ENCODE measurements at places on chromosomes 1 and 21. TPM values are rescaled to one million over a fixed set of nuclear protein-coding genes. Genes with fewer than 3 reads are reported as not detected.

ZYG11A gene
- 1.3 TPM for total RNA-seq

TRIM17 gene
- not detected for total RNA-seq

RGS16 gene
- total RNA-seq, result not detected

LAMB3 gene
- 3.1 TPM for total RNA-seq

DCST1 gene
- total RNA-seq, result not detected

FHL3 gene
- 58.7 TPM for total RNA-seq

PLCH2 gene
- total RNA-seq, result 0.32 TPM

KRTAP13-2 gene
- not detected for total RNA-seq

RWDD3 gene
- 12.1 TPM for total RNA-seq

BTBD19 gene
- 69.9 TPM for total RNA-seq

ERICH3 gene
- not detected for total RNA-seq

HAO2 gene
- total RNA-seq, result not detected

INTS7 gene
- 18.1 TPM for total RNA-seq

CACNA1S gene
- not detected for total RNA-seq

MYOM3 gene
- total RNA-seq, result 0.18 TPM

Data from endothelial cell of umbilical vein (primary cell).